Omental fat pad (tissue), 4 donors: ENCODE measurements at places on chromosomes 12 and 14. TPM values are rescaled to one million over a fixed set of nuclear protein-coding genes. Genes with fewer than 3 reads are reported as not detected.

- DNase-seq: no peak
Observed at GRCh38 chr12:121287267-121287954, 9.1 kb downstream of the CAMKK2 start.

NTS gene
- not detected for total RNA-seq

GRCh38 chr12:118398940-118399339 is 22.6 kb downstream of the SUDS3 start:
- DNase-seq: no peak

DNA sequence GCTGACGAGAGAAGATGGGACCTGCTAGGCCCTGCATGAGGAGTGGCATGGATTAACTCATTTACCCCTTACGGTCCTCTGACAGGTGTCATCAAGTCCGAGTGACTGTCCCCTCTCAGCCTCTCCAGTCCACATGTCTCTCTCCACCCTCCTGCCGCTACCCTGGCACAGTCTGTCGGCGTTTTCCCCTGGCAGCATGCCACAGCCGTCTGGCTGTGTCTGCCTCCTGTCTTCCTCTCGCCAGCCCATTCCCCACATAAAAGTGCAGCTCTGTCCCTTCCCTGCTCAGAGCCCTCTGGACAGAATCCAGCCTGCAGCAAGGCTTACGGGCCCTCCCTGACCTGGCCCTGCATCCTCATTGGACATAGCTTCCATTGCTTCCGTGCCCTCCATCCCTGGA is 45.6 kb downstream of the UBE3B start:
- no peak for DNase-seq

CD9 gene
- 159 TPM for total RNA-seq

DNA sequence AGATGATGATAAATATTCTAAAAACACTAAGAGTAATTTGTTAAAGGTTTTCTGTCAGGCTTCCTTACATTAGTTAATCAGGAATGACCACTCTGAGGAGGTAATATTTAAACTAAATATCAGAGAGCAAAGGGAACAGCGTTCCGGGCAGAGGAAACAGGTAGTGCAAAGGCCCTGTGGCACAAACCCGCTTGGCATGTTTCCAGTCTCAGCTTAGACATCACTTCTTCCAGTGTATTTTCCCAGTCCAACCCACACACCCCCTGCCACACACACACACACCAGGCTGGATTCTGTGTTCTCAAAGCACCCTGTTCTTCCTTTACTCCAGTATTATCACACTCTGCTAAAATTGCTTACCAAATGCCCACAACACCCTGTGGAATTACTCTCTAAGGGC is 247.1 kb downstream of the RPS29 start:
- no peak for DNase-seq

RDH12 gene
- not detected for total RNA-seq

DNA sequence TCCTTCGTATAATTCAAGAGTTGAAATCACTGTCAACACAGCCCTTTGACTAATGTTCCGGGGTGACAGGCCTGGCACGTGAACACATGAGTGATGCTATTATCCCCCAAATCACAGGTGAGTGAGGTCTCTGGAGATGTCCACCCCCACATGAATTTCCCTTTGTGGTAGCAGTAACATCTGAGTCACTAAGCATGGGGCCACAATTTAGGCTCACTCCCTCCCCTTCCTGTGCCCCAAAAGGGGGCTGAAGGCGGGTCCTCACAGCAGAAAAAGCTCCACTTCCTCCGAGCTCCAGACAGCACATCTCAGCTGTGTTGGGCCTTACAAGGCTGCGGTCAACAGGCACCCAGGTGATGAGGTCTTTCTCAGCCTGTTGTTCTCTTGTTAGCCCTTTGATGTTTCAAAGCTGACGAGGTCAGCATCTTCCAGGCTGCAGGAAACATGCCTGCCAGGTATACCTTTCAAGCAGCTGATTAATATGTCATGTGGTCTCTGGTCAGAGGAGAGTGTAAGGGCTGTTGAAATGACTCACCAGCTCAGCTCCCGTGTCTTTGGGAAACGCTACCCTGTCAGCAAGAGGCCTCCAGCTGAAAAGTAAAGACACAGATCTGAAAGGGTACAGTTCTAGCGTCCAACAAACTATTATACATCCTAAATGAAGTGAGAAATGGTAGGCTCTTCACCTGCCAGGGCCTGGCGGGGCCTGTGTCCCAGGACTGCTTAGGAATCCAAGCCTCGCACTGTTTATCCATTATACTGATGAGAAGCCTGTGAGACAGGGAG is 107.3 kb downstream of the ZFP36L1 start:
- no peak for DNase-seq

DNA sequence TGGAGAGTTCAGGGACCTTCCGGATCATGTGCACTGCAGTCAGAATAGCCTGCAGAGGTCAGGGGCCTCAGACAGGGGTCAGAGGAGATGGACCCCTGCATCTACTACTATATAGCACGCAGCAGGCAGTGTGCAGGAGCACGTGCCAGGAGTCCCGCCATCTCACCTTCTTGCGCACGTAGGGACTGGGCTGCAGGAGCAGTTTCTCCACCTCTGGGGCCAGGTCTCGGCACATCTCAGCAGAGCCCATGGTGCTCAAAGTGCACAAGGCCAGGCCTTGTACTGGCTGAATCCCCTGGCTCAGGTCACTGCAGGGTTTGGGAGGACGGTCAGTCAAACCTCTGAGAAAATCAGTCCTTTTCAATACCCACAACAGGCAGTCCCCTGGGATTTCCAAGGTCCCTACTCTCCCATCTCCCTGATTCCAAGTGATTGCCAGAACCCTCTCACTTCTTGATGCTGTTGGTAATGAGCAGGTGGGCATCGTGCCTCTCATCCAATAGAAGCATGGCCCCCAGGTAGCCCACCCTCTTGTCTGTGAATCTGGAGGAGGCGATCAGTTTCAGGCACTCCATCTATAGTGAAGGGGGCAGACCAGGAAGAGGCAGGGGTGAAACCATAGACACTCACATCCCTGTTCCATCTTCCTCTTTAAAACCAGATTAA is 1.3 kb downstream of the AP1G2 start:
- DNase-seq: no peak

IRAK3 gene
- total RNA-seq: 136 TPM

DNA sequence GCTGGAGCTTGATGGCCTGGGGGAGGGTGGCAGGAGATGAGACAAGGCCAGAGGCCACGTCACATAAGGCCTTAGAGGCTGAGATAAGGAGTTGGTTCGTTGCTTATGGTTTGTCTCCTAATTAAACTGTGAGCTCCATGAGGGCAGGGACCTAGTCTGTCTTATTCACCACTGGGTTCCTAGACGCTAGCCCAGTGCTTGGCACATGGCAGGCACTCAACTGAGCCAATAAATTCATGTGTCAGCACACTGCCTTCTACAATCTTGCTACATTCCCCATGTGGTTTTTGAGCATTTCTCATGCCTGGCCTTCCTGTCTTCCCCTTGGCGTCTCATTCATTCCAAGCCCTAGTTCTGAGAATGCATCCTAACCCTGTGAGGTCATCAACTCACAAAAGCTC is 92.5 kb upstream of the MED13L start:
- DNase-seq: no peak

DNA sequence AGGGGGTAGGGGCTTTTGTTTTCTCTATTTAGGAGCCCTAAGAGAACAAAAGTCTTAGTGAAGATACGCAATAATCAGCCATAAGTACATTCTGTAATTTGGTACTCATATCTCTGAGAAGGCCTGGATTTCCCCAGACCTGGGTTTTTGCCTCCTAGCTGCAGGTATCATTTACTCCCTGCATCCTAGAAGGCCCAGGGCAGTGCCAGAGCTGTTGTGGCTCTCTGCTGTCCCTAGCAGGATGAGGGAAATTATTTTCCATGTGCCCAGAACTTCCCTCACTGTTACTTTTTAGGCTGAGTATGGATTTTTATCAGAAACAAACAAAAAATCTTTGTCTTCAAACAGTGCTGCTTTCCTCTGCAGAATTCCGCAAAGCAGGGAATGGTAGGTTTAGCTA is 192.5 kb upstream of the SYT1 start:
- DNase-seq: no peak

INHBC gene
- total RNA-seq: not detected
